ENCODE measurements at places on chromosomes 12 and 14.

DNA sequence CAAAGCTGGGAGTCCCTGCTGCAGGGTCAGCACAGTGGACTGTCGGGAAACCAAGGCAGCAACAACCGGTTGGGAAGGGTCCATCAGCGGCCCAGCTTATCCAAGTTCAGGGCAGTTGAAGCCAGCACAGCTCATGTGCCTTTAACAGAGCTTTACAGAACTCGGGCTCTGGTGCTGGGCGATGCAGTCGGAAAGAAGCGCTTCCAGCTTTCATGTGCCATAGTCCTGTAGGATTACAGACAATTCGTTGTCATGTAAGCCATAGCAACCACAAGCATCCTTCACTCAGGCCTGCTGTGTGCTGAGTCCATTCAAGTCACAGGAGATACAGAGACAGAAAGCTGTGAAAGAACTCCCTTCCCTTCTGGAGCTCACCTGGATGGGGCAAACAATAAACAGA lies 3.5 kb upstream of the FAM181A start:
- DNase-seq = no peak

DNA sequence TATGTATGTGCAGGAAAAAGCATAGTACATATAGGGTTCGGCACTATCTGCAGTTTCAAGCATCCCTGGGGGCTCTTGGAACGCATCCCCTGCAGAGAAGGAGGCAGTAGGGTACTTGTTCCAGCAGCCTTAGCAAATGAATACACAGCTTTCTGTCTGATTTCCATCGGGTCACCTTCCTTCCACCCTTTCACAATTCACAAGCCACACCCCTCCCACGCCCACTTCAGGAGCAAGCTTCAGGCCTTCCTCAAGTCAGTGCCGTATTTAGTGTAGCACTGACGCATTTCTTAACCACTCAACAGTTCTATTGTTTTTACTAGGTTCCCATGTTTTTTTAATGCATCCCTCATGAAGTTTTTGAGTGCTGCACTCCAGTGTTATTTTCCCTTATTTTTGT lies 64.2 kb downstream of the CLMN start:
- peak; percentile 67 for DNase-seq

DNA sequence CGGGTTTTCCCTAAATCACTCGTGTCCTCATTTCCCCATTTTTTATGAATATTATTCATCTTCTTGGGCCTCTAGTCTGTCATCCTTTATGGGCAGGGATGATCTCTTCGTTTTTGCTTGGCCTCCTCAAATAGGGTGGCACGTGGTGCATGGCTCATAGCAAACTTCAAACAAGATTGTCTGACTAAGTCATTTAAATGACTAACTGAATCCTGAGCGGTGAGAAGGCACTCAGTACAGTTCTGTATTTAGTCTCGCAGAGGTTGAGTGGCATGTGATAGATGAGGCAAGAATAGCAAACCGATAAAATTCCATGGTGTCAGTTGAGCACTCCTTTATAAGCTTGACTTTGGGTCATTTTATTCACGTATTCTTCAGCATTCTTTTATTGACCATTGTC lies 5.7 kb upstream of the JDP2 start:
- DNase-seq = no peak

GRCh38 chr14:52286661-52287649 lies 19.5 kb downstream of the PTGDR start:
- no peak for DNase-seq

DNA sequence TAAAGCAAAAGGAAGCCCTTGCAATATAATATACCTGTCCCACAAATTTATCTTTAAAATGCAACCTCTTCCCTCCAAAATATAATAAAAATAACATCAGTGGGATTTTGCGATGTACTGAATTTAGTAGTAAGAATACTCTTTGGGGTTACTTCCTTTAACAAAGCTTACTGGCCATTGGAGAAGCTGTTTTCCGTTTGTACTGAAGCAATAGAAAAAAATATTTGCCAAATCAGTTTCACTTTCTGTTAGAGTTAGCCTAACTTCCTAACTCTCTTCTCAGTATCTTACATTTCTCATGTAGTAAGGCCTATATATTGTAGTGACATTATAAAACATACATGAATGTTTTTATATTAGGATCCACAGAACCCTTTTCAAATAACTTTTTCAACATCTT lies 3.7 kb downstream of the MAX start:
- DNase-seq = no peak

GRCh38 chr12:6570264-6570887 lies 2.3 kb upstream of the NOP2 start:
- no peak for DNase-seq

GRCh38 chr12:6825398-6826124 lies 2.6 kb upstream of the P3H3 start:
- DNase-seq = peak; percentile 83

- DNase-seq = no peak
These were observed 56.6 kb downstream of the SUDS3 start for GRCh38 chr12:118432812-118433545.

DNA sequence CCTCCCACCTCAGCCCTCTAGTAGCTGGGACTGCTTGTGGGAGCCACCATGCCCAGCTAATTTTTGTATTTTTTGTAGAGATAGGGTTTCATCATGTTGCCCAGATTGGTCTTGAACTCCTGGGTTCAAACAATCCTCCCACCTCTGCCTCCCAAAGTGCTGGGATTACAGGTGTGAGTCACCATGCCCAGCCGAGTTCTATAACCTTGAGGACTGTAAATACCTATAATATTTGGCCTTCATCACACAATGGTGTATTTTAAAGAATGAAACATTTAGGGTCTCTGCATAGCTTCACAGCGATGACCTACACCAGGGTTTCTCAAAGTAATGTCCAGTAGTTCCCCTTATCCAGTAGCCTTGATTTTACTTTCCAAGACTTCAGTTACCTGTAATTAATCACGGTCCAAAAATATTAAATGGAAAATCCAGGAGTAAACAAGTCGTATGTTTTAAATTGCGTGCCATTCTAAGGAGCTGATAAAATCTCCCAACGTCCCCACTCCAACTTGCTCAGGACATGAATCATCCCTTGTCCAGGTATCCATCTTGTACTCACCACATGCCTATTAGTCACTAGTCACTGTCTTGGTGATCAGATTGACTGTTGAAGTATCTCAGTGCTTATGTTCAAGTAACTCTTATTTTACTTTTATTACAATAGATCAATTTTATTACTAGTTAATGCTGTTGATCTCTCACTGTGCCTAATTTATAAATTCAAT lies 368.2 kb downstream of the BTG1 start:
- DNase-seq = no peak

DNA sequence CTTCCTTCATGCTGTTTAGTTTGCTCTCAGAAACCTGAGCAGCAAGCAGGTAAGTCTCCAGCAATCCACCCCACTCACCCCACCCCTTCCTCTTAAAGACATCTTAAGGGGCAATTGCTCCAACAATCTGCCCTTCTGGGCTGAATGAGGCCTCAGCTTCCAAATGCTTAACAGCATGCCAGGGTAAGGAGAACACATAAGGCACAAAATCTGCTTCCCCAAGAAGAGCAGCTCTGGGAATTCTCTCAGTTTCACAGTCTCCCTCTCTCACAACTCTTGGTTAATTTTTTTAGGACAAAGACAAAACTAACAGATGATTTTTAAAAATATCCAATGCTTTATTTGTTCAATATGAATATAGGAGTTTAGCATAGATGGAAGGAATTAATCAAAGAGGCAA lies 288.9 kb upstream of the CCDC196 start:
- DNase-seq = no peak

DNA sequence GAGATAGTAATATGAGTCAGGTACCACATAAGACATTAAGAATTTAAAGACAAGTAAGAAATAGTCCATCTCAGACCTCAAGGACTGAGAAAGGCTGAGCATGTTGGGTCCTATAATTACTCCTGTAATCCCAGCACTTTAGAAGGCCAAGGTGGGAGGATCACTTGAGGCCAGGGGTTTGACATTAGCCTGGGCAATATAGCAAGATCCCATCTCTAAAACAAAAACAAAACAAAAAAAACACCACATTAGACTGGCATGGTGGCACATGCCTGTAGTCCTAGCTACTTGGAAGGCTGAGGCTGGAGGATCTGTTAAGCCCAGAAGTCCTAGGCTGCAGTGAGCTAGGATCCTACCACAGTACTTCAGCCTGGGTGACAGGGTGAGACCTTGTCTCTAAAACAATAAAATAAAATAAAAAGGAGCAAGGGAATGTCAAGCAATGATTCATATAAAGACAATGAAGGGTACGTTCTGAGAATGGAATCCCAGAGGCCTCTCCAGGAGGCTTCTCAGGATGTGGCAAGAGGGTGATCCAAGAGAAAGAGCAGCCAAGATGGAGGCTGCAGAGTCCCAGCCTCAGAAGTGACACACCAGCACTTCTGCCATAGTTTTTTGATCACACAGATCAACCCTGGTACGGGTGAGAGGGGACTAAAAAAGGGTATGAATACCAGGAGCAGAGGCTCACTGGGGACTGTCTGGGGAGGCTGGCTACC lies 206.4 kb downstream of the CRADD start:
- DNase-seq = no peak

- no peak for DNase-seq
These were observed 96.0 kb upstream of the PDZRN4 start for GRCh38 chr12:41092115-41092514.
